ENCODE measurements at places on chromosomes 6 and 20. TPM values are rescaled to one million over a fixed set of nuclear protein-coding genes. Genes with fewer than 3 reads are reported as not detected.
A peak's percentile ranks its signal among the peaks of the same experiment; 100 is the strongest.

DNA sequence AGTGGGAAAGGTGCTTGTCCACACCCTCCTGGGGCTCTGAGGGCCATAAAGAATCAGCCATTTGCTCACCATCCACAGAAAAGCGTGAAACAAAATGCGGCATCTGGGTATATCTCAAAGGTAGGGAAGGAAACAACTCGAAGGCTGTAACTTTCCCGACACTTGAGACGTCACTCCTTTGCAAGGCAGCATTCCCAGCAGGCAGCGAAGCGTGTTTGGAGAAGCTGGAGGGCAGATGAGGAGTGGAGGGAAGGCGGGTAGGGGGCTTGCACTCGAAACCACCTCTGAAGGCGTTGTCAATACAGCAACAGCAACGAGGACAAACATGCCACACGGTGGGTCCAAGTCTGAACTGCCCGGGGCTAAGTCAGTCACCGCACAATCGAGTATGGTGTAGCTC, 98.4 kb downstream of the FOXC1 start:
- DNase-seq: no peak

DNA sequence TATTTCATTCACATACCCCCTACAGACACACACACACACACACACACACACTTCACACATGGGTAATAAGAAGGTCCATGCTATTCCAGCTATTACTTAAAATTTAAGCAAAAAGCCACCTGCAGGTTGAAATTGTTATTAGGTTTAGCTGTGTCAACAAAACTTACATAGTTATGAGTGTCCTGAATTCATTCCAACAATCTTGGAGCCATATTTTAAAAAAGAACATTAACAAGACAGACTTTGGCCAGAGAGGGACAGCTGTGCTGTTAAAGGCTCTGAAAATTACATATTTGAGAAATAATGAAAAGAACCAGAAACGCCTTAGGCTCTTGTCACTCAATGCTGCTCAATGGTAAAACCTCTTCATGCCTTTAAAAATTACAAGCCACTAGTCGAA, 455.3 kb downstream of the EPM2A start:
- DNase-seq: no peak

- peak; percentile 64 for DNase-seq
Measured at GRCh38 chr20:45358282-45359068, 4.5 kb upstream of the SYS1 start.

GRCh38 chr6:165272585-165272984, 36.8 kb downstream of the C6orf118 start:
- no peak for DNase-seq

- DNase-seq: no peak
Measured at GRCh38 chr20:8423482-8423881, 291.4 kb downstream of the PLCB1 start.

DNA sequence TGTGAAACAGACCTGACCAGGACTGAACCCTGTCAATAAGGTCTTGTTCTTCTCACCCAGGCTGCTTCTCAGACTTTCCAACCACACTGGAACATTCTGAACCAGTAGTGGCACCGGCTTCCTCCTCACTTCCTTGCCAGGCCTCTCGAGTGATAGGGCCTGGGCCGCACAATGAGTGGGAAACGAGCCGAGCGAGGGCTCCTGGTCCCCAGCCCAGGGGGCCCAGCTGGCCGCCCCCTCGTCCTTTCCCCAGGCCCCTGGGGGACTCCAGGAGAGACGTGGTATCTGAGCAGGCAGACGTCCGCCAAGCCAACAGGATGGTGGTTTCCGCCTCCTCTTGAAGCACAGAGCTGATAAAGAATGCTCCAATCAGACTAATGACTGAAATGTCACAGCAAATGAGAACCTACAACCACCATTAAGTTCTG, 117.9 kb downstream of the GMDS start:
- no peak for DNase-seq

GRCh38 chr6:168035098-168035660, 37.7 kb downstream of the KIF25 start:
- peak; percentile 92 for DNase-seq

DNA sequence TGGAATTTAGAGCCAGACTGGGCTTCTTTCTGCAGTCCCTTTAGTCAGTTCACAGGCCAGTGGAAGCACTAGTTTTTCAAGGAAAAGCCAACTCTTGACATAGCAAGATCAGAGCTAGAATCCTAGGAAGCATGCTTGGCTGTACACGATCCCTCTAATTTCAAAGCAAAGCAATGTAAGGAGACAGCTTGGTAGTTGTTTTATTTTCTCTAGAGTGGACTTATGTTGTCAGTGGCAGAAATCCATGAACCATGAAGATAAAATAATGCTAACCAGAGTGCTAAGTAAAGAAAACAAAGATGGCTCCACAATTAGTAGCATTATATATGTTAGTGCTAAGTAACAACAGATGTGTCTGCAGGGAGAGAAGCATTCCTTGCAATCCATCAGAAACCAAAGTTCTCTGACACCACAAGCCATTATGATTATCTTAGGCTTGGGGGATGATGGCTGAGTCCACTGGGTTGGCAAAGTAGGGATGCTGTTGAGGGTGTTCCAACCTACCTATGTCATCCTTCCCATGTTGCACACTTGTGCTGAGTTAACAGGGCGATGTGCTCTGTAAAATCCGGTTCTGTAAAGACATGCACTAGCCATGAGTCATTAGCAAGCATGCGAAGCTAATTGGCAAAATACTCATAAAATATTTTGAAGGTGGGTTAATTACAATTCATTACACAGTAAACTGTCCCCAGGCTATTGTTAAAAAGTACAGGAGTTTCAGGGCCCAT, 115.2 kb downstream of the BMP2 start:
- DNase-seq: no peak

GRCh38 chr6:21555197-21555596, 38.4 kb upstream of the SOX4 start:
- DNase-seq: no peak

The APOM gene
- total RNA-seq: 1.3 TPM

The FABP7 gene
- 10.4 TPM for total RNA-seq

The RIPPLY2 gene
- total RNA-seq: not detected

The CST4 gene
- total RNA-seq: not detected

The BACH2 gene
- 17.4 TPM for total RNA-seq
